ENCODE measurements at places on chromosomes 3 and 15. TPM values are rescaled to one million over a fixed set of nuclear protein-coding genes. Genes with fewer than 3 reads are reported as not detected.

Gene FXR1
- 228 TPM for total RNA-seq

Gene ERICH6
- not detected for total RNA-seq

Gene ERC2
- 0.75 TPM for total RNA-seq

Gene CAV3
- not detected for total RNA-seq

Gene GABRA5
- 0.50 TPM for total RNA-seq

Gene ITGA11
- 2.8 TPM for total RNA-seq

Gene SLC24A5
- total RNA-seq: not detected

Gene TRIM42
- not detected for total RNA-seq

Gene GOLGA6L7
- total RNA-seq: not detected

Gene CNTN3
- 5.0 TPM for total RNA-seq

Gene FEZF2
- total RNA-seq: not detected

Gene ANKRD63
- total RNA-seq: not detected

Gene GP9
- total RNA-seq: not detected

Gene HSPBAP1
- total RNA-seq: 9.3 TPM

Gene ADAMTSL3
- 0.22 TPM for total RNA-seq

Gene HIGD2B
- not detected for total RNA-seq

Gene WWTR1
- total RNA-seq: 24.1 TPM

Gene ZBTB20
- 17.4 TPM for total RNA-seq

Gene ROPN1
- not detected for total RNA-seq

Gene LRRN1
- total RNA-seq: not detected

Gene MCF2L2
- total RNA-seq: 0.66 TPM

Gene CPN2
- total RNA-seq: not detected

Gene CRTAP
- 245 TPM for total RNA-seq

Gene PRR20G
- total RNA-seq: not detected

Gene LIPC
- total RNA-seq: 0.37 TPM

Gene ZDHHC19
- not detected for total RNA-seq

Gene STXBP5L
- total RNA-seq: under 0.01 TPM

Gene MINDY4B
- not detected for total RNA-seq

Gene CSTA
- 1.1 TPM for total RNA-seq

Gene CDC25A
- 15.9 TPM for total RNA-seq

Gene C3orf52
- total RNA-seq: 17.2 TPM

Gene TMC3
- total RNA-seq: not detected
